Cardiac fibroblast (primary cell): ENCODE measurements at places on chromosomes 11 and 22.

DNA sequence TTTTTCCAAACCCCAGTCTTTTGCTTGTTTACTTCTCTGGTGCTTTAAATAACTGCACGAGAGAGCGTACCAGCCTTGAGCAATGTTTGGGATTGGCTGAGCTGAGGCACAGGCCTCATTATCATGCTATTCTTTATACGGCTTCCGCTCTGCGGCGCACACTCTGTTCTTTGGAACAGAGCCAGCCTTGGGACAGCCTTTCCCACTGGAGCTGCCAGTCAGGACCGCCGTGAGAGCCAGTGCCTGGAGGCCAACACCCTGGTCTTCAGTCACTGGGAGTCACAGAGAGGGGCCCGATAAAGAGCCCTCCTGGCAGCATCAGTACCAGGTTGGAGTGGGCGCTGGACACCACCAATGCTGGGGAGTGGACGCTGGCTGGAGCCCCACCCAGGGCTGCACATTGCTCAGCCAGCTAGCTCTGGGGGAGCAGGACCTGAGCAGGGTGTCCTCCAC is 125.6 kb downstream of the BCR start:
- DNase-seq, result peak; percentile 96

GRCh38 chr11:106457727-106458126 is 380.3 kb downstream of the AASDHPPT start:
- peak; percentile 83 for DNase-seq

- DNase-seq, result no peak
These were observed 37.5 kb downstream of the RSF1 start for GRCh38 chr11:77783025-77783424.

- no peak for DNase-seq
These were observed 44.6 kb downstream of the FAM168A start for GRCh38 chr11:73553266-73553665.

GRCh38 chr11:133265530-133266035 is 266.7 kb downstream of the OPCML start:
- DNase-seq, result no peak

DNA sequence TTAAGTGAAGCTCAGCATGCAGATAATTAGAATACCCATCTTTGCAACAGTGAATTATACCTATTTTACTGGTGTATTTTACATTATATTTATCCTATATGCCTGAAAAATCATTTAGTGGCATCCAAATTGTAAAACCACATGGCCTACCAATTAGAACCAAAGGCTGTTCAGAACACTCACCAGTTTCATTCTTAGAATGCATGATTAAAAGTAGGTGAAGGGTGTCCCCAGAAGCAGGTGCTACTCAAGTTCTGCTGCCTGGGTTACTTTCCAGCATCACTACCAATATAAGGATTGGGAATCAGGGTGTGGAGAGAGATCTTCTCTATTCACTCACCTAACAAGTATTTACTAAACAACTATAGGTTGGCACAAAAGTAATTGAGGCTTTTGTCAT is 103.3 kb downstream of the SGSM3 start:
- DNase-seq, result no peak

DNA sequence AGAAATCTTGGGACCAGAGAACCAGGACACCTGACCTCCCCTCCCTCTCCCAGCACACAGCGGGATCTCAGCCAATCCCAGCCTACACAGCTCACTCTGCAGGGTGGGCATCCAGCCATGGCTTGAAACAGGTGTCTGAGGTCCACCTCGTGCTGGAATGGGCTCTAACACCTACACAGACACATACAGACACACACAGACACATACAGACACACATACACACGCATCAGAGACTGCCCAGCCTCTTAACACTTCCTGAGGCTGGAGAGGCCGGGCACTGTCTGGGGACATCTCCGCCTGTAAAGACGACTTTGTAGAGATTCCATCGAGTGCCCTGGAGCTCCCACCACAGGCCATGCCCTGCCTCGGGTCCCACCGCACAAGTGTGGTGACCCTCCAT is 36.7 kb downstream of the CAPN1 start:
- no peak for DNase-seq
